Stimulated activated CD4-positive, alpha-beta T cell treated with anti-CD3 and anti-CD28 coated beads, Interleukin-15, amount 100 ng/mL, for 1 hour (primary cell): ENCODE measurements at places on chromosomes 1 and 21.

GRCh38 chr1:116367256-116367945, 5.6 kb upstream of the ATP1A1 start:
- no peak for DNase-seq

- DNase-seq, result no peak
These were observed 6.3 kb upstream of the LYST start for GRCh38 chr1:235873045-235873444.

GRCh38 chr1:112357467-112357866, 38.5 kb upstream of the CTTNBP2NL start:
- DNase-seq, result no peak

- no peak for DNase-seq
These were observed 43.8 kb downstream of the SLX9 start for GRCh38 chr21:44983421-44984206.

- no peak for DNase-seq
These were observed 30.2 kb upstream of the RGS8 start for GRCh38 chr1:182714546-182714945.

DNA sequence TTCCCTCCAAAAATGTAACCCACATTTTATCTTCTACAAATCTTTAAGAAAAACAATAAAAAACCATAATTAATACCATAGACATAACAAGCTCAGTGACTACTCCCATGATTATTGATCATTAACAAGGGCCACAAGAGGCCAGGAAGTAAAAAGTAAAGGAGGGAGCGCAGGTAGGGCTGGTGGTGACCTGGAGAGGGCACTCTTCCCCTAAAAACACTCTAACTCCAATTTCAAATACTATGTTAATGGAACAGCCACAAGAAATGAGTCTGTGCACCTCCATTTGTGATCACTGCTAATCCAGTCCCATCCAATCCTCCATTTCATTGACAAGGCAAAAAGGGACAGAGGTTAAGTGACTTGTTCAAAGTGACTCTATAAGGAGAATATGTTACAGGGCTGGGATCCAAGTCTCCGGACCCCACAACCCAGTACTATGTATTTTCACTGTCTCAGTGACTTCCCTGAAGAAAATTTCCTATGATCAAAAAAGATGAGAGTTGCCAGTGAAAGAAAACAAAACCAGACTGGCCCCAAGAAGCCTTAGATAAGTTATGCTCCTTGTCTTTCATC, 41.2 kb upstream of the CFAP298 start:
- no peak for DNase-seq

GRCh38 chr1:9651565-9652378, at the start of gene PIK3CD:
TSS of gene PIK3CD (plus strand) at chr1:9651731. CDS start at chr1:9710456, 58,725 bp downstream.
- DNase-seq, result peak; percentile 18

GRCh38 chr1:47927165-47927564, 70.0 kb downstream of the TRABD2B start:
- no peak for DNase-seq

DNA sequence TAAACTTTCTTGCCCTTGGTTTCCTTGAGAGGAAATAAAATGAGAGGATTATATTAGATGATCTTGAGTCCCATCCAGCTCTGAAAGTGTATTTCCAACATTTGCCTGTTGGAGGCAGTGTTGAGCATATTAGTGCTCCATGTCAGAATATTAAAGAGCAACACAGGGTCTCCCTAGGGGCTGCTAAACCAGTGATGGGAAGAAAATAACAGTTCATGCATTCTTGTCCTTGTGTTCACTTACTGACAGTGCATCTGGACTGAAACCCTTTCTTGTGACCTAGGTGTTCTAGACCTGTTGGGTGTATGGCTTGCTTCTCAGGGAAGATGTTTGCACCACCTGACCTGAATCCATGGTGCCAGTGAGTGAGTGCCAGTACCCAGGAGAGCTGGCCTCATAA, 124.7 kb upstream of the KIAA0040 start:
- DNase-seq, result no peak

DNA sequence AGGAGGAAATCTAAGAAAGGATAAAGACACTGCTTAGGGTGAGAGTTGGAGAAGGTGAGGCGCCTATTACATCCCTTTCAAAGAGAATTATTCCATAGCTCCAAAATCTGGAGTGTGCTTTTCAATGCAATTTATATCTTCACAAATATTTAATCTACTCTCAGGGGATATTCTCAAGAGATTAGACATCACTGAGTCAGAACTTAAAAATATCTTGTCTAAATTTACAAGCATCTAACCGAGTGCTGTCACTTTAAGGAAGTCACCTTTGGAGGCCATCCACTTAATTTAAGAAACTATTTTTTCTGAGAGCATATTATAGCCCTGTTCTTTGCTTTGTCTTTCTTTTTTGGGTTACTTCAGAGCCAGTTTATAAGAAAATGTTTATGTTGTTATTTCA, 134.6 kb downstream of the TNFSF18 start:
- no peak for DNase-seq

- DNase-seq, result no peak
These were observed 26.3 kb upstream of the NEK2 start for GRCh38 chr1:211701733-211702132.

DNA sequence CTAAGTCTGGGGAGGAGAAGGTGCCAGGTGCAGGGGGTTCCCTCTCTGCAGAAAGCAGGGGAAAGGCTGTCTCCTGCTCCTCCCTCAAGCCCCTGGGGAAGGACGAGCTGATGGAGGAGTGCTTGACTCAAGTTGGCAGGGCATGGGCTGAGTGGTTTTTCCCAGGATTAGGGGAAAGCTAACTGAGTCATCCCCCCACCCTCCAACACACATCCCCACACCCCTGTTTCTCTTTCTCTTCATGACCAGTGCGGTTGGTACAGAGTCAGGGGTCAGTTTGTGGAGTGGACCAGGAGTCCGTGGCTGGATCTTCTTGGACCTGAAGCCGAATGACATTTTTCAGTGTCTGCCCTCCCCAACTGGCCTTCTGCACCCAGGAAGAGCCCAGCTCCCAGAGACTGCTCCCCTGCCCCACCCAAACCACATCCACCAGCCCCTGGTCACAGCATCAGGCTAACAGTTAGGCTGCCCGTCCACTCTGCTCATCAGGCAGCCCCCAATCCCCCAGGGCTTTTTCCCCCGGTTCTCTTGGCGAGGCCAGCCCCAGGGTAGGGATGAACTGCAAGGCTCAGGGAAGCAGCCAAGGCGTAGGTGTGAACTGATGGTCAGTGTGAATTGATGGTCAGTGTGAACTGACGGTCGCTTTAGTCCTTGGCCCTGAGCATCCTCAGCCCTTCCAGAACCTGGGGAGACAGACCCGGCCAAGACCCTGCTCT, 81.0 kb downstream of the PAX7 start:
- no peak for DNase-seq

GRCh38 chr1:77394166-77394565, 112.3 kb downstream of the AK5 start:
- DNase-seq, result no peak

DNA sequence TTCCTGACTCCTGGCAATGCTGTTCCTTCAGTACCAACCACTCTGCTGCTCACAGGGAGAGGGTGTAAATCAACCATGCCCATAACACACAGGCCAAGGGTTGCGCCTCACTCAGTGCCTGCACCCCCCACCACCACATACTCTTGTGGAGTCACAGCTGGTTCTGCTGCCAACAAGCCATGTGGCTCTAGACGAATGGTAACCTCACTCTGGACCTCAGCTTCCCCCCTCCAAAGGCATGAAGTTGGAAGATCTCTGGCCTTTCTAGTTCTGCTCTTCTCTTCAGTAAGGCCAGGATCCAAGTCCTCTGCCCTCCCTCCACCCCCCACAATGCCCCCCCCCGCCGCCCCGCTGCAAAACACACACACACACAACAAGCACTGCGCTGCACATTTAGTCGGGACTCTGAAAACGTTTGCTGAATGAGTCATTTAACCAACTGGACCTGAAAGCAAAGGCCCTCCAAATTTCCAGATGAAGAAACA, 1.7 kb upstream of the GLIS1 start:
- DNase-seq, result no peak

DNA sequence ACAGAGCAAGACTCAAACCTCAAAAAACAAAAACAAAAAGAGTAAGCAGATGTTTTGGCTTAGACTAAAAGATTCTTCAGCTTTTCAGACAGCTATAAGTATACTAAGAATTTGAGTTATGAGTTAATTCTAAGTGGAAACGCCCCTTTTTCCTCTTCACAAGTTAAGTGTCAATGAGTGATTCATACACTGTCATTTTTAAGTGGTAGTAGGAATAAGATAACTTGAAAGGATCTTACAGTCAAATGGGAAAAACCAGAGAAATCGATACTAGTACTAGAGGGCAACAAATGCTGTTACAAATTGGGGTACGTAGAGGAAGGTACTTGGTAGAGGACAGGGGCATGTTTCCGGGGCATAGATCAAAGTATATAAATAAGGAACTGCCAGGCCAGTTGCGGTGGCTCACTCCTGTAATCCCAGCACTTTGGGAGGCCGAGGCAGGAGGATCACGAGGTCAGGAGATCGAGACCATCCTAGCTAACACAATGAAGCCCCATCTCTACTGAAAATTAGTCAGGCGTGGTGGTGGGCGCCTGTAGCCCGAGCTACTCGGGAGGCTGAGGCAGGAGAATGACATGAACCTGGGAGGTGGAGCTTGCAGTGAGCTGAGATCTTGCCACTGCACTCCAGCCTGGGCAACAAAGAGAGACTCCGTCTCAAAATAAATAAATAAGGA, 7.4 kb downstream of the H3-3A start:
- DNase-seq, result no peak

GRCh38 chr1:216221260-216221700, 202.0 kb downstream of the USH2A start:
- no peak for DNase-seq

- DNase-seq, result no peak
These were observed 3.2 kb downstream of the B3GALNT2 start for GRCh38 chr1:235500971-235501540.

DNA sequence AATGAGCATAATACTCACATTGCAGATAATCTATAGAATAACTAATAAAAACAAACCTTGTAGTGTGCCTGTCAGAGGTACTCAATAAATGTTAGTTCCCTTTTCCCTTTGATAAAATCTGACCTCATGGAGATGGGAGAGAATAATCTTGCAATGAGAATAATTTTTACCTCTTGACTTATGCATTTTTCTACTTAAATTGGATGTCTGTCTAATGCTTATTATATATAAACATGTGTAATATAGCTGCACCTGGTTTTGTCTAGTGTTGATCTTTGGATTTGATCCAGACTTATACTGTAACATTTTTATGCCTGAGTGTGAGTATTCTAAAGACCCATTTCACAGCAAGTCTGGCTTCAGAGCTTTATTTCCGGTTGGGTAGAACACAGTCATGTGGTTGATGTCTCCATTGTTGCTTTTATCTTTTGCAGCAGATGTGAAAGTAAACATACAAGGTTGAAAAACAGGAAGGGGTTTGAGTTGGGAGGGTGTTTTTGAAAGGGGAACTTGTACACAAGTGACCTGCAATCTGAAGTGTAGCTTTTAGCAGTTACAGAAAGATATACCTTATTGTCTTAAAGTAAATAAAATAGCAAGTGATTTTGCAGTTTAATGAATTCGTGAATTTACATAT, 12.4 kb downstream of the EPB41 start:
- no peak for DNase-seq

DNA sequence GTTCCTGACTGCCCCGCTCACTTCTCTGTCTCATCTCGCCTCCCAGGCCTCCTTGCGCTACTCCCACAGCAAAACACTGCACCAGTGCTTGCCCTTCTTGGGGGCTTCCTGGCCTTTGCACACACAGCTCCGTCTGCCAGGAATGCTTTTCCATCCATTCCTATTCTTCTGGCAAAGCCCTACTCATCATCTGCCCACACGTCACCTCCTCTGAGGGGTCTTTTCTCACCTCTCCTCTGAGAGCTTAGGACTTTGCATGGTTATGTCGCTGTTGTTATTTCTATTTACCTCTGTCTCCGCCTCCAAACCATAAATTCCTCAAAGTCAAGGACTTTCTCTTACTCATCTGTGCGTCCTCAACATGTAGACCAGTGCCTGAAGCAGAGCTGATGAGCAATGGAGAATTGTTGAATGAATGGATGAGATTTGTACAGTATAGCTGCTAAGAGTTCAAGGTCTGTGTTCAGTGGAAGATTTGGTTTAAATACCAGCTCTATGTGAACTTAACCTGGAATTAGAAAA, 26.4 kb upstream of the BTG2 start:
- no peak for DNase-seq

DNA sequence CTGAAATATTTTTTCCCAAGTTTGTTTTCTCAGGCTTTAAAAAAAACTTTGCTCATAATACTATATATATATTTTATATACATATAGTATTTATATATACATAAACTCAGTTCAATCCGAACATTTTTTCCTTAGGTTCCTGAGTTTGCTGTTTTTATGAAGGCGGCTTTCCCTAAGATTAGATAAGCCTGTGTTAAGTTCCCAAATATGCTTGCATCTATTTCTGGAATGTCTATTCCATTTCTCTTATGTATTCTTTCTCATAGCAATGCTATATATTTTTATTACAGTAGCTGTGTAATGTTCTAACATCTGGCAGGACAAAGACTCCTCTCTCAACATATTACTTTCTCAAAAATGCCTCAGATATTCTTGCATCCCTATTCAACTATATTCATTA, 45.9 kb downstream of the ADSS2 start:
- no peak for DNase-seq

DNA sequence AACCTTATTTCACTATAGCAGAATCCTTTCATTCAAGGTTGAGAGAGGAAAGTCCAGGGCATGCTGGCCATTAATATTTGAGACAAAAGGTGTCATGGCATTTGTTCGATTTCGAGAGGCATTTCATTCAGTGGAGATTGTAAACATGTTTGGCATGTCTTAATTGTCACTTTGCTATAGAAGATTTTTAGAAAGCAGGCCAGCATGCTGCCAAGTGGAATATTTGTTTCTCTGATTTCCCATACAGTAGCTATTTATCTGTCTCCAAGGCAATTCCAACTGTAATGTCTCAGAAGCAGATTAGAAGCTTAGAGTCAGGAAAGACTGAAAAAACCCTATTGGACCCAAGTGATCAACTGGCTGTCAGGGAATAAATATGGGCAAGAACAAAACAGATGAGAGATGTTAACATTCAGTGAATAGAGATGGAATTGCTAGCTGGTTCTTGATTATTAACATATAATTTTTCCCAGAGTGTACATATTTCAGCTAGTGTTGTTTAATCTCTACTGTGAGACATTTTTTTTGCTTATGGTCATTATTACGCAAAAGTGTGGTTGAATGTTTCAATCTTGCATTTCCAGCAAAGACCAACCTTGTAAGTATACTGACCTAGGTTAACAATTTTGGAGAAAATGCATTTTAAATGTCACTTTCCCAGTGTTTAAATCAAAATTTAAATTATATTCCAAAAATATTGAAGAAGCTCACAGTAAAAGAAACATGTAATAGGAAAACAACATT, 174.6 kb downstream of the KCNK2 start:
- no peak for DNase-seq

DNA sequence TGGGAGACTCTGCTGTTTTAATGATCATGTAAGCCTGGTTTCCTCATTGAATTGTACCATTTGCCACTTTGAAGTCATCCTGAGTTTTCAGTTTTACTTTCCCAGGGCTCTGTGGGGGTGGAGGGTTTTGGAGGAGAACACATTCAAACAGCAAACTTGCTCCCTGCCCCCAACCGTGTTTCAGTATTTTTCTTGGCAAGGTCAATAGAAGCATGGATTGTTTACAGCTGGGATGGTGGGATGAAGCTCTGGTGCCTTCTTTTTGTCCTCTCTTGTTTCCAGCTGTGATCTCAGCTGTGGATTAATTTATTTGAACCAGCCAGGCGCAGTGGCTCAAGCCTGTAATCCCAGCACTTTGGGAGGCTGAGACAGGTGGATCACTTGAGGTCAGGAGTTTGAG, 54.3 kb upstream of the SERBP1 start:
- no peak for DNase-seq
